Fibroblast of upper back skin (primary cell): ENCODE measurements at places on chromosomes 16 and 17.

DNA sequence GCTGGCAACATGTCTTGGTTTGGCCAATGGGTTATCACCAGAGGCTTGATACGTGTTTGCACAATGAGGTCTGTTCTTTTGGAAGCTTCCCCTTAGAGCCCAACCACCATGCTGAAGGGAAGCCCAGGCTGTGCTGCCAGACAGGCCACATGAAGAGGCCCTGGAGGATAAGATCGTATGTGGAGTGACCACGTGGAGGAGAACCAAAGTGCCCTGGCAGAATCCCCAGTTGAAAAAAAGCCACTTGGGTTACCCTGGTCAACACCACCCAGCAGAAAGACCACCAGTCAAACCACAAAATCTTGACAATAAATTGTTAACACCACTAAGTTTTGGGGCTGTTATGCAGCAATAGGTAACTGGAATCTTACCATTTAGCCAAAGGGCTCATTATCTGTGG is 7.0 kb upstream of the ADAT1 start:
- no peak for DNase-seq

DNA sequence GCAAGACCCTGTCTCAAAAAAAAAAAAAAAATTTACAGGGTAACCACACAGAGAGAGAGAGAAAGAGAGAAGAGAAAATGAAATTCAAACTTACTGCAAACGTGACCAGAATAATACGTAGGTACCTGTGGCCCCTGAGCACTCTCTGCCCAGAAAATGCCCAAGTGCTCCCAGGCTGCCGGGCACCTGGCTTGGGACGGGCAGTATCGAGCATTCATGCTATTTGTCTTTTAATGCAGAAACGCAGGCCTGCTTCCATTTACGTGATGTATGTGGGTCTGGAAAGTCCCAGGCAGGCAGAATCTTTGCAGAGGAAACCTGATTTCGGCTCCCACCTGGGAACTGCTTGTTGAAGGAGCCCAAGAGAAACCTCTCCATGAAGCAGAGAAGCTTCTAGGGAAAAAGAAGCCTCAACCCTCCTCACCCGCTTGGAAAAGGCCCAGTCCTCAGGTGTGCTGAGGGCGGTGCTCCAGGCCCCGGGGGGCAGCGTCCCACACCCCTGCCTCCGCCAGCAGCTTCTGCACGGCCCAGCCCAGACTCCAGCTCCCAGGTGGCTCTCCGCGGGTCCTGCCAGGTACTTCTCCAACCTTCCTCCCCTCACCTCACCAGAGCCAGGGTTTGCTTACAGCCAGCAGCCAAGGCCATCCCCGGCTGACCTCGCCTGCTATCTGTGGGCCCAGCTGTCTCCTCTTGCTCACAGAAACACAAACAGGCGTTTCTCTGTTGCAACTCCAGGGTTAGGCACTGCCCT is 14.0 kb downstream of the RPH3AL start:
- DNase-seq: no peak

GRCh38 chr17:76868669-76869495 is 678 bp downstream of the MGAT5B start:
- no peak for DNase-seq

GRCh38 chr17:72592242-72592966 is 471.6 kb downstream of the SOX9 start:
- peak; percentile 81 for DNase-seq

- DNase-seq: peak; percentile 96
These were observed 179.7 kb downstream of the RAB11FIP4 start for GRCh38 chr17:31570951-31571892.

DNA sequence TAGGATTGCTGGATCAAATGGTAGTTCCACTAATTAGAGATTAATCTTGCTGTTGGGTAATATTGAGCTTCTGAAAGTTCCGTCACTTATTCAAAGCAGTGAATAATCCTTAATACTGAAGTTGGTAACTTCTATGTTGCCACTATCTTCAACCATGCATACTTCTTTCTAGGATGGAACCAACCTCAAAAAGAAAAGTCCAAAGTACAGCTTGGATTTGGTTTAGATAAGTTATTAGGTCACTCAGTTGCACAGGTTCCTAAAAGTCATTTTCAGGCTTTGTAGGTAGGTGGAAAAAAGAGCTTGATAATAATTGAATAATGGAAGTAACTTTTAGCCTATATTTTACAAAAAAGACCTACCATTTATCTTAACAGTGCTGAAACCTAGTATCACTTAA is 78.7 kb downstream of the MAP2K4 start:
- no peak for DNase-seq

GRCh38 chr16:55289353-55289752 is 34.6 kb upstream of the IRX6 start:
- no peak for DNase-seq

GRCh38 chr16:87880117-87880696 is 10.9 kb upstream of the SLC7A5 start:
- no peak for DNase-seq

DNA sequence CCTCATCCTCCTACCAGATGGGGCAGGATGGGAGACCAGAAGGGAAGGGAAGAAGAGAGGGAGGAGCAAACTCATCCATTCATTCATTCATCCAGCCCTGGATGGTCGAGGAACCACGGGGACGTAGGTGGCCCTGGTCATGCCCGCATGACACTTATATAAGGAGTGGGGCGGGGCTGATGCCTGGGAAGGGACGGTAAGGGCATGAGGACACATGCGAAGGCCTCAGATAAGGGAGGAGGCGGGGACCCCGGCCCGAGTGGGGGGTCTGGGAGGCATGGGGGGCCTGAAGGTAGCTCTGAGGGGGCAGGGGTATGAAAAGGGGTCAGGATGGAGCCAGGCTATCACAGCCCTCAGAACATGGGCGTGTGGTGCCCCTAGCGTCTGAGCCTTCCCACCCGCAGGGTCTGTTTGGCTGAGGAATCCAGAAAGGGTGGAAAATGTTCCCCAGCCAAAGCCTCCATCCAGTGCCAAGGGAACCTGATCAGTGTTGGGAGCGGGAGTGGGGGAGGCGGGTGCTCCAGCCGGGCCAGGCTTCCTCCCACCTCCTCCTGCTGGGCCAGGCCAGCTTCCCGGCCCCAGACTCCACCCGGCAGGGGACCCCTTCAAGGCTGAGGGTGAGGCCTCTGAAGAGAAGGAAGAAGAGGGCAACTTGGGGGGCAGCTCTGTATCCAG is 17.6 kb upstream of the CD79B start:
- no peak for DNase-seq
